ENCODE measurements at places on chromosomes 1 and 21.

DNA sequence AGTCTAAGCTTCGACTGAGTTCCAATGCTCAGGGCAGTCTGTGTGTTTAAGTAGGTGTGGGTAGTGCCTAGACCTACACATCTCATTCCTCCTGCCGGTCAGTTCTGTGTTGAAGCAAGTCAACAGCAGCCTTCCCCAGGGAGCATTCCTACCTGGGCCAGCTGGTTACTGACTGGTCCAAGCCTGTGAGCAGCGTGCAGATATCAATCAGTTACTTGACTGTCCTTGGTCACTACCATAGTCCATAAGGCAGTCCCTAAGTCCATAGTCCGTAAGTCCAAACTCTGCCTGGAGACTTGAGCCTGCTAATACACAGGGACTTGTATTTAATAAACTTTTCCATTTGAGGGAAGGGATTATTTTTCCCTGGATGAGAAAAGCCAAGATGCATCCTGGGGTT lies 171.9 kb downstream of the PGBD5 start:
- no peak for DNase-seq

DNA sequence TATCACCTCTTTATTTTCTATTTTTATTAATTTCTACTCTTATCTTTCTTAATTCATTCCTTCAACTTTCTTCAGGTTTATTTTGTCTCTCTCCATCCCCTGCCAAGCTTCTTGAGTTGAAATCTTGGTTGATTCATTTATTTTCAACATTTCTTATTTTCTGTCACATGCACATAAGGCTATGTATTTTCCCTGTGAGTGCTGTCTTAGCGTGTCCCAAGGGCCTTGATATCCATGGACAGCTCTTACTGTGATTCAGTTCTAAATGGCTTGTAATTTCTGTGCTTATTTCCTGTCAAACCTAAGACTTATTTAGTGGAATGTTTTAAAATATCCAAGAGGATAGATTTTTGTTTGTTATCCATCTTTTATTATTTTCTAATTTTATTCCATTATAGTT lies 36.8 kb upstream of the SCAF4 start:
- no peak for DNase-seq

- DNase-seq = no peak
These were observed 24.8 kb downstream of the GABPA start for GRCh38 chr21:25759573-25759972.

DNA sequence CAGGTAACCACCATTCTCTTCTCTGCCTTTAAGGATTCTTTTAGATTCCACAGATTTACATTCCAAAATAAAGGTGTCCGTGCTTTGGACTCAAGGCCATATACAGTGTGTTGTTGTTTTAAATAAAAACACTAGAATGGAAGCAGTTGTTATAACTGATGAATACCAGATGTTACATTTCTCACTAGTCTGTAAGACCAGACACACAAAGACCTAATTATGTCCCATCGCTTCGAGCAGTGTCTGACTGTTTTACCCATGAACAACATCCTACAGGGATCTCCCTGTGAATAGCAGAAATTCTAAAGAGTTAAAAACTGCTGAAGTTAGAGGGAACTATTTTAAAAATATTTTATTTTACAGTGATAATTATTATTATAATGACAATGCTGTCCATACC lies 574.7 kb upstream of the ZP4 start:
- DNase-seq = no peak

GRCh38 chr1:5637171-5637570 lies 355.1 kb downstream of the NPHP4 start:
- no peak for DNase-seq

- DNase-seq = no peak
These were observed 53.4 kb downstream of the WLS start for GRCh38 chr1:68178821-68179490.

- no peak for DNase-seq
These were observed 905 bp downstream of the LIX1L start for GRCh38 chr1:145956781-145957442.

GRCh38 chr1:169701261-169702005 lies 10.0 kb downstream of the SELL start:
- DNase-seq = no peak

DNA sequence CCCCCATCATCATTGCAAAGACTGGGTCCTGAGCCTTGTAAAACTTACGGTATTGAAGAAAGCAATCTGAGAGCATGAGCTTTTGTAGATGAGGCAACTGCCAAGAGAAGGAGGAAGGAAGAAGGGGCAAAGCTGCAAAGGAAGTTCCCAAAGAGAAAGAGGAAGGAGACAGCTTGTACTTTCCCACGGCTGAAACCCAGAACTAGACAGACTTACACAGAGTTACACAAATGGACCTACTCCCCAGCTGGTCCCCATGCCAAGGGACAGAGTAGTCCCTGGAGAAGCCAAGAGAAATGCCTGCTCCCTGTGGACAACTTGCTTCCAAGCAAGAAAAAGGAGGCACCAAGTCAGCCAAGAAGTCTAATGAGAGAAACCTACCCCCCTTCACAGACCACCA lies 22.6 kb downstream of the SLC5A9 start:
- no peak for DNase-seq

DNA sequence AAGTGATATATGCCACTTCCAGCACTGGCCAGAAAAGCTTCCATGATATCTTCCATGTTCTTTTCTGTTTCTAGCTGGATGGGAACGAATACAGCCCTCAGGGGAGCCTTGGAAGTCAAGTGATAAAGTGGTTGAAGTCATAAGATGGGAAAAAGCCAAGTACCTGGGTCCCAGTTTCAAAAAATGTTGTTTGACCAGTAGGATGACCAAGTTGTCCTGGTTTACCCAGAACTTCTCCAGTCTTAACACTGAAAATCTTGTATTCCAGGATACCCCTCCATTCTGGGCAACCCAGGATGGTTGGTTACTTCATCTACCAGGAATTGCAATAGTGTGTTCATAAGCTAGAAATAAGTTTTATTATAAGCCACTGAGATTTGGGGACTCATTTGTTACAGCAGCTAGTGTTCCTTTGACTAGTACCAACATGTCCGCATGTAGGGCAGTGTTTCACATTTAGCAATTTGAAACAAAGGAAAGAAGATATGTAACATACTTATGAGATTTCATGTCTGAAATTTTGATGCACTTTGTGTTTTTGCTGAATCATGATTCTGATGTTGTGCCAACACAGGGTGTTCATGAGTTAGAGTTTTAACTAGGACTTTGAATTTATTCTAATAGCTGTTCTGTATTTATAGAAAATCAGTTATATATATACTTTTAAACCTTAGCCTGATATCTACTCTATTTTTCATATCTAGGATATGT lies 139.9 kb downstream of the TPR start:
- DNase-seq = no peak

GRCh38 chr1:210364479-210364878 lies 35.8 kb downstream of the HHAT start:
- DNase-seq = no peak

DNA sequence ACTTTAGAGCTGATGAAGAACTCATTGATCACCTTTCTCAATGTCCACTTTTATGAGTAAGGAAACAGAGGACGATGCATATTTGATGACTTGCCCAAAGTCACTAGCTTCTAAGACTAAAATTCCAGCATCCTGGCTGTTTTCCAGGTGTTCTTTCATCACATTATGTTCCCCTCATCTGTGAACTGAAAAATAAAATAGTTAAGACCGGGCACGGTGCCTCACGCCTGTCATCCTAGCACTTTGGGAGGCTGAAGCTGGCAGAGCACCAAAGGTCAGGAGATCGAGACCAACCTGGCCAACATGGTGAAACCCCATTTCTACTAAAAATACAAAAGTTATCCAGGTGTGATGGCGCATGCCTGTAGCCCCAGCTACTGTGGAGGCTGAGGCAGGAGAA lies 297.5 kb downstream of the DUSP10 start:
- no peak for DNase-seq

DNA sequence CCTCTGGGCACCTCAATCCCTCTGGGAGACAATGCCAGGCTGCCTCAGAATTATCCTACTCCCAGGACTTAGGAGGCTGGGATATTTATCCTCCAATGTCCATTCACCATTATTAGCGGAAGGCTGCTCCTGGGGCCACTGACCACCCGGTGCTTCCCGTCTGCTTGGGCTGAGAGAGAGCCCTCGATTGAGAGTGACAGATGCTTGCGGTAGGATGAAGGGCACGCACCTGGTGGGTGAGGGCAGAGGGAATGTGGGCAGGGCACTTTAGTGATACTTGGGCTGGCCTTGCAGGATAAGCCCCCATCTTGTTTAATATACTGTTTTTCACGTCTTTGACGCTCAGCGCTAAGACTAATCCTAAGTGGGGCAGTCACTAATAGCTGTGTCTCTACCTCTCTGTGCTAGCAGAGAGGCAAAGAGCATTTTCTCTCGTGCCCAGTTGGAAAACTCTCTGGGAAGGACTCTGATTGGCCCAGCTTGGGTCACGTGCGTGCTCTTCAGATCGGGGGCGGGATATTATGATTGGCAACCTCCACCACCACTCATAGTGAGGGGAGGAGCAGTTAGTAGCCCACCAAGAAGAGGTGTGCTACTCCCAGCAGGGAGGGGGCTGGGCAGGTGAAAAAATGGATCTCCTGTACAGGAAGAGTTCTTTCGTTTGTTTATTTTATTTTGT lies 10.6 kb upstream of the PARS2 start:
- DNase-seq = no peak

DNA sequence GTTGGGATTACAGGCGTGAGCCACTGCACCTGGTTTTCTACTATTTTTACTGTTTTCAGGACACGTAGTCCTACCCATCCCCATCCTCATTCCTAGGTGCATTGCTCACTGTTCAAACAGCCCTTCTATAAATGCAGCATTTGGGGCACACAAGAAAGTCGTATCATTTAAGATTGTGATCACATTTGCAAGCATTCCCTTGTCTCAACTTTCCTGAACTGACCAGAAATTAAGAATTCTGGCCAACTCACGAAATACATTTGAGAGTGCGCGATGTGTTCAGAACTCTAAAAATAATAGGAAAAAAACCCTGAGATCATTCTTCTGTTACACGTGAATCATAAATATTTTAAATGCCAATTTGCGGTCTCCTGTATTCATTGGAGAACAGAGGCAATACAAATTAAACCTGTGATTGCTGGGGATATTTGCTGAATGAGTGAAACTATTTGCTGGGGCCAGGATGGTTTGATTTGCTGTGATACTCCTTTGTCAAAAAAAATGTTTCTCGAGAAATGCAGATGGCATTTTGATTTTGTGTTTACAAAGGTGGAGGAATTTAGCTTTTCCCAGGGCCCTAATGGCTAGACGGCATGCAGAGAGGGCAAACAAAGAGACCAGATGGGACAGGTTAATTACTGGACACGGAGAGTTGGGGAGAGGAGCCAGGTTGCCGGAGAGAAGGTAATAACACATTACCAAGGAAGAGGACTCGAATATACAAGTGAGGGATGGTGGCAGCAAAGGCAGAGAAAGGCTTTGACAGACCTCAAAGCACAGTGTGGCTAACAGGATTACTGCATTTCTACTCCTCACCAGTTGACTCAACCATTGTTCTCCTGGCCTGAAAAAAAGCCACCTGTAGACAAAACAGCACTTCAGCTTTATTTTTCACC lies 38.4 kb downstream of the STPG1 start:
- no peak for DNase-seq

- no peak for DNase-seq
These were observed 19.9 kb downstream of the PRXL2B start for GRCh38 chr1:2606396-2606880.

- no peak for DNase-seq
These were observed 192.9 kb downstream of the NRIP1 start for GRCh38 chr21:14871861-14872260.

DNA sequence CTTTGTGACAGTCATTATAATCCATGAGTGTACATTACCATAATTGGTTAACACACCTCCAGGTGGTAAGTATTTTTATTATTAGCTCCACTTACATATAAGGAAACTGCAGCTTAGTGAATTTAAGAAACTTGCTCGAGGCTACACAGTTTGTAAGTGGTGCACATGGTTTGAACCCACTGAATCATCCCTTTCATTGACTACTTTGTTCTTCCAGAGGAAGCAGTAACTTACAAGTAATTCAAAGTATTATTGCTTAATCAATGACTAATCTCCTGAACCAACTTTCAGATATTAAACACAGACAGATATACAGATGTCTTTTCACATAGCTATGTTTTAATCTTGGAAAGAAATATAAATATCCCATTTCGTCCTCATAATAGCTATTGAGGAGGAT lies 18.7 kb upstream of the CLDN8 start:
- DNase-seq = peak; percentile 5

DNA sequence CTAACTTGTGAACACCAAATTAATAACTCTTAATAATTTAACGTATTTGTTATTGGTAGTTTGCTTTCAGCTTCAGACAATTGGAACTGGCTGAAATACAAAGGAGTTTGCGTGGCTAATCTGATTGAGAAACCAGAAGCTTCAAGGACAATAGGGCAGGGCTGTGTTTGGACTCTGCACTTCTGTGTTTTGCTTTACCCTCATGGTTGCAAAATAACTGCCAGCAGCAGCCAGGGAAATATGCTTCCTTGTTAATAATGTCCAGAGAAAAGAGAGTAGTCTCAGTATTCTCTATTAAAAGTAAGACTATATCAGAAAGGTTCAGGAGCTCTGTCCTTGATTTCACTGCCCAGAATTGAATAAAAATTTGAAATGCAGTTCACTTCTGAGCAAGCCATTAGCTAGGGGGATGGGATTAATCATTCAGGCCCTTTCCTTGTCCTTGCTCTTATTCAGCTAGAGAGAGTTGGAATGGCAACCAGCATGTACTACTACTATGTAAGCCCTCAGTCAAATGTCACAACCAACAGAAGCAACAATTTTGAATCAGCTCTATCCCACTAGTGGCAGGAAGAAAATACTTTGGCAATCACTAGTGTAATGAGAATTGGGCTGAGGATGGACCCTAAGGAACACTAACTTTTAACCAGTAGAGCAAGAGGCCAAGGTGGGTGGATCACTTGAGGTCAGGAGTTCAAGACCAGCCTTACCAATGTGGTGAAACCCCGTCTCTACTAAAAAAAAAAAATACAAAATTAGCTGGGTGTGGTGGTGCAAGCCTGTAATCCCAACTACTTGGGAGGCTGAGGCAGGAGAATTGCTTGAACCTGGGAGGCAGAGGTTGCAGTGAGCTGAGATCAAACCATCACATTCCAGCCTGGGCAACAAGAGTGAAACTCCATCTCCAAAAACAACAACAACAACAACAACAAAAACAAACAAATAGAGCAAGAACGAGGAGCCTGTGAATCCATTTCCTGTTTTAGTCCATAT lies 76.8 kb downstream of the POU2F1 start:
- DNase-seq = no peak

DNA sequence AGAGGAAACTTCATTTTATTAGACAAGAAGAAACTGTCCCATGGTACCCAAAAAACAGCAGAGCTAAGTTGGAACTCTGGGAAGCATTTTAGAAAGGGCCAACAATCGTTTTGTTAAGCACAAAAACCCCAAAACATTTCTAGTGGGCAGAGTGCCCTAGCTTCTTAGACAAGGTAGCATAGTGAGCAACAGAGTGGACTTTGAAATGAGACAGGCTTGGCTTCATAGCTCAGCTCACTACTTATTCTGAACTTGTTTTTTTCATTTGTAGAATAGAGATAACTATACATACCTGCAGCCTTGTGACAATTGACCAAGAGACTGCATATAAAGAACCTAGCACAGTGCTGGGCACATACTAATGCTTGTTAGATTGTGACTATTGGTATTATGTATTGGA lies 50.1 kb downstream of the HLX start:
- no peak for DNase-seq

- DNase-seq = no peak
These were observed 38.4 kb upstream of the FGGY start for GRCh38 chr1:59258412-59259032.
